ENCODE measurements at places on chromosomes 2 and 18. TPM values are rescaled to one million over a fixed set of nuclear protein-coding genes. Genes with fewer than 3 reads are reported as not detected.

TEX44 gene
- total RNA-seq: not detected

GKN1 gene
- not detected for total RNA-seq

ITPRIPL1 gene
- total RNA-seq: 4.2 TPM

LPIN1 gene
- 170 TPM for total RNA-seq

- H3K36me3 ChIP-seq: no peaks in the 10 kb centered on the region
- no peaks in the 10 kb centered on the region for H3K27me3 ChIP-seq
- DNase-seq: no peak
- no peak overlapping the region for H3K4me3 ChIP-seq
These were observed 94.7 kb downstream of the BIN1 start for GRCh38 chr2:127012215-127012614.

Measured in tibial nerve (tissue), 4 donors.